ENCODE measurements at places on chromosomes 5 and 9.
A peak's percentile ranks its signal among the peaks of the same experiment; 100 is the strongest.

- no peak for DNase-seq
Observed at GRCh38 chr5:76709762-76710161, 6.2 kb upstream of the F2R start.

DNA sequence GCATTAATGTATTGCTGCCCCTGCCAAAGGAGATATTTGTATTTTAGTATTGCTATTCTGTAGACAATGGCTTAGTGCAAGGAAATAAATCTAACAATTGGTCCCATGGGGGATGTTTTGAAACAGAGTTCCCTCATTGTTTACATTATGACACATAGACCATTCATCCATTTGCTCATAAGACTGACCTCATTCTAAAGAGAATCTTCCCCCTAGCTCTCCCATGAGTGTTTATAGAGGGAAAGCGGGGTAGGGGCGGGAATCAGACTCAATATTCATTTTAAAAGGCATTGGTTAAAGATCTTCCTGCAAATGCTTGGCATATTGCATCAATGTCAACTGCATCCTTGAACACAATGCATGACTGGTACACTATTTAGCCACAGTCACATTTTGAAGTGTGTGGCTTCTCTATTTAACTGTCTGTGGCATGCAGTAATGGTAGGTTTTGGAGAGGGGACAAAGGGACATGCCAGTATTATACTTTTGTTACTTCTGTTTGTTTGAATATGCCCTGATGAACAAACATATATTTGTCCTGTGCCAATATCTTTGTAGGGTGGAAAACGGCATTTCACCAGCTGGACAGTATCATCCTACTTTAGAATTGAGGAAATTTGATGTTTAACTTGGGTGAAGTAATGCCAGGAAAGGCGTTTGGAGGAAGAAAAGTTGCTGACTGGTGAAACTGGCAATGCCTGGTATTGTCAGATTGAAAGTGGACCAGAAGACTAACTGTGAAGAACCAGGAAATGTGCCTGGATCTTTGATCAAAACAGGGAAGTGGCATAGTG, 84.1 kb upstream of the MEGF10 start:
- DNase-seq = no peak

DNA sequence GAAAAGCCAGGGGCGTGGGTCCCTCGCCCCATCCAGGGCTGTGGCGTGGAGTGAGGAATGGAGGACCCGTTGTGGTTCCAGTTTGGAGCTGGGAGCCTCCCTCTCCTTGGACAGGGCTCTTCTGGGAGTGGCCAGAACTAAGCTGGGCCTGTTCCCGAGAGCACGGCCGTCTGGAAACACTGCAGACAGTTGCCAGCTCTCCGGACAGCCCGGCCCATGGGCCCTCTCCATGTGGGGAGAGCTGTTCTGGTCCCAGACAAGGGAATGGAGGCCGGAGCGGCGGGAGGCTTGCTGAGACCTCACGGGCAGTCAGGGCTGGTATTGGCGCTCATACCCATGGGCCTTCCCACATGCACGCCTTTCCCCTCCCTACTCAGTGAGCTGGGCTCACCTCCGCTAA, 45.2 kb upstream of the FCN2 start:
- DNase-seq = no peak

DNA sequence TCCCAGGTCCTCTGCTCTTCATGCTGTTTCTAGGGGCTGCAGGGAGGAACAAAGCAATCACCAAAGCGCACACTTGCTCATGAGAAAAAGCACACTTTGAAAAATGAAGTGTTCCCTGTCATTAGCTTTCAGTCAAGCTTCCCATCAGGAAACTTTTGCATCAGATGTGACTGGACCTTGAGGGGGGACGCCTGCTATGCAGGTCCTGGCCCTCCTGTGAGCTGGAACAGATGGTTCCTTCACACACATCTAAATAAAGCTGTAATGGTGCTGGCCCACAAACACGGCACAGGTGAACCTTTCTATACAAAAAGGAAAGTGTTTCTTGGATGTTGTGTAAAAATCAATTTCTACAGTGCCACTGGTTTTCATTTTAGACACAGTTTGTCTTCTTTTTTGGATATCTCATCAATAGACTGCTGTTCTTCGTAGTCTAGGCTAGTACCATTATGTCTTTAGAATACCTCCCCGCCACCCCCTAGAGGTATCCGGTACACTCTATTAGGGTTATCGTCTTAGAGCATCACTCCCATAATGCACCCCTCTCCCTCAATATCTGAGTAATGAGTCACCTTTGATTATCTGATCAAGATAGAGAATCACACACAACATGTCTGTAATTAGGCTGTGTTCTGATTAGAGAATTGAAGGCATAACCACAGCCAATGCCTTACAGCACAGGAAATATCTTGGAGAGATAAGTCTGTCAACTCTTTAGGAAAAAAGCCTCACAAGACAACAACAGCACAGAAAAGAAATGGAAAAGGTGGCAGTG, 266.3 kb downstream of the TLR4 start:
- DNase-seq = no peak

DNA sequence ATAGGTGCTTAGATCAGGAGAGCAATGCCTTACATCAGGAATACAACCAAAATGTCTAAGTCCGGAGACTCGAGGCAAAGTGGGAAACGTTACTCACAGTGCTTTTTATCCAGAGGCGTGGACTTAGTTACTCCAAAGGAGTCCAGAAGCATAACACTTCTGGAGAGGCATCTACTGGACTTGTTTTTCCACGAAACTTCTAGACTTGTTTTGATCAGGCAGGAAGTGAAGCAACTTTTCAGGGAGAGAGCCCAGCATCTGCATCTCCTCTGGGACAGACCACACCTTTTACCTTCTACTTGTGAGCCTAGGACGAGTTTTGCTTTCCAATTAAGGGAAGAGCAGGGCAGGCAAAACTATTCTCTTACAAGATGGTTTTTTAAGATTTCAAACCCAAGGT, 1.2 kb upstream of the TJP2 start:
- DNase-seq = no peak

- peak; percentile 61 for DNase-seq
Observed at GRCh38 chr9:104927912-104928740, at the start of gene ABCA1. ABCA1 (minus strand) TSS chr9:104928155; CDS start chr9:104903679, 24,476 bp downstream.

DNA sequence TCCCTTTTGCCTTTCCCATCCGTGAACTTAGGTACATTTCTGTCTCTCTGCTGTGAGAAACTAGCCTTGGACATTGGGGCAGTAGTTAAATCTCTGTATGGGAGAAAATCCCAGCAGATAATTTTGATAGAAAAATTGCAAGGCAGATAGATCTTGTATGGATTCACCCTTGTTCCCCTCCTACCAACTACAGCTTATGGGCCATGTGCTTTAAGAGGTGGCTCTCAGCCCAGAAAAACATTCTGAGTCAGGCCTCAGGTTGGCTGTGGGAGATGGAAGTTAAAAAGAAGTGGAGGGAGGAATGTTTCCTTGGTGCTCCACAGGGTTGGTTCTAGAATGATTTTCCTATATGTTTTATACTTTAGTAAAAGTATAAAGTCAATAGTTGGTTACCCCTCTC, 1.4 kb upstream of the KDM3B start:
- DNase-seq = no peak

DNA sequence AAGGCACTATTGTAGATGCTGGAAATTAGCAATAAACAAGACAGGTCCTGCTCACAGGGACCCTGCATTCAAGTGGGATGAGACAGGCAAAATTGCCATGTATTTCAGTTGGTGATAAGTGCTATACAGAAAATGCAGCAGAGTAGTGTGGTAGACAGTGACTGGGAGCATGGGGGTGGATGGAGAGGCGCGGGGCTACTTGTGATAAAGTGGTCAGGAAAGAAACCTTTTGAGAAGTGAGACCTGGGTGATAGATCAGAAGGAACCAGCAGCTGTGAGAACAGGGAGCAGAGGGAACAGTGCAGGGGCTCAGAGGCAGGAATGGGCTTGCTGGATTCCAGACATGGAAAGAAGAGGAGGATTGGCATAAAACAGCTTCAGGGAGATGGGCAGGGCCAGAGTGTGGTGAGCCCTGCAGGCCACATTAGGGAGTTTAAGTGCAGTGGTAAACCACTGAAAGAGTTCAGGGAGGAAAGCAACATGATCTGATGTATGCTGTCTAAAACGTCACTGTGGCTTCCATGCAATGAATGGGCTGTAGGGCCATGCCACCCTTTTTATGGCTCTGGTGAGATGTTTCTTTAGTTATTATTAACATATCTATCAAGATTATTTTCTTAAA, 7.3 kb downstream of the CRHBP start:
- DNase-seq = peak; percentile 60

GRCh38 chr5:435961-436640, 6.9 kb upstream of the EXOC3 start:
- peak; percentile 22 for DNase-seq

DNA sequence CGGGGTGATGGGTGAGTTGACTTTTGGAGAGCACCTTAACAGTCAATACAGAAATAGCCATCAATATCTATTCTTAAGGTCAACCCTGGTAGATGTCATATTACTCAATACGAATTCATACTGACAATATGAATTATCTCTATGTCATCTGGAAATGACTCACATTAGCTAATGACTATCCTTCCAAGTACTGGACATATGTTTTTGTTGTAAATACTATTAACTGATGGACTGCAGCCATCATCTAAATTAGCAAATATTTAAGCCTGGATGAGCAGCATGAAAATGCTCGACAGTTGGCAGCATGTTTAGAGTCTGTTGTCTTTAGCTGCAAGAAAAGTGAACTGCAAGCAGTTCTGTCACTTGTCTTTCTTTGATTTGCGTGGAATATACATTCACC, 19.6 kb upstream of the ISOC1 start:
- DNase-seq = no peak

DNA sequence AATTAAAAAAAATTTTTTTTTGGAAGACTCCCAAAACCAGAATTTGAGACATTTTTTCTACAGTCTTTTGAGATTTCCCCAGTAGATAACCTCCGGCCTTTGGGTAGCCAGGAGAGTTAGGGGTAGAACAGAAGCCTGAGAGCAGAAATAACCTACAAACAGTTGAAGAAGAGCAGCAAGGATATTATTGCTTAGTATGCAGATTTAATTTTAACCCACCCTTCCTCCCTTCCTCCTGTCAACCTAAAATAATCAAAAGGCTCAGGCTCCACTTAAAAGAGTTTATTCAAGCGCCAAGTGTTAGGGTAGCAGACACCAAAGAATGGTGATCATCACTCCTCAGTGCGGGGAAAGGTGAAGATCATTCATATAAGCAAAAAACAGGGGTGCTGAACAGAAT, 17.4 kb upstream of the FAM120A start:
- DNase-seq = no peak

- DNase-seq = no peak
Observed at GRCh38 chr5:159971931-159972461, 36.9 kb upstream of the TTC1 start.

DNA sequence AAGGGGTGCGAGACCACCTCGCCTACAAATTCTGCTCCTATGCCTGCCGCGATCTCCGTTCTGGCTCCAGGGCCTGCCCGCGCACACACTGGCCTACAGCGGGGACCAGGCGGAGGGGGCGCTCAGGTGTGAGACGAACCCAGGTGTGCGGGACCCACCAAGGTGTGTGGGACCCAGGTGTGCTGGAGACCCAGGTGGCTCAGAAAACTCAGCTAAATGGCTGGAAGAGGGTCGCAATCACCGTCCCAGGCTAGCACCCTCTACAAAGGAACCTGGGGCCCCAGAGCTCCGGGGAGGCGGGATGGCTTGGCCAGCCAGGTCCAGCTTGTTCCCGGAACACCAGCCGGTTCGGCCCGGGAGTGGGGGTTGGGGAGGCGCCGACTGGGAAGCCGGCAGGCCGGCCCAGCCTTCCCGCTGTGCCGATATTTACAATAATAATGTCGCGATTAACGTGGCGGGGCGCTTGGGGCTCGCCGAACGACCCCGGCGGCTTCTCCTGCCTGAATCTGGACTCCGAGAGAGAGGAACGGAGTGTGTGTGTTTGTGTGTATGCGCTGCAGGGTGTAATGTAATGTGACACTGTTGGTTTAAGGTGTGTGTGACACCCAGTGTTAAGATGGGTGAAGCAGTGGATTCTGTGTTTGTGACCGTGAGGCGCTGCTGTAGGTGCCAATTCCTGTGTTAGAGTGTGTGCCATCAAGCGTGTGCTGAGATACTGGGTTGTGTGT, 1.4 kb downstream of the PCDH1 start:
- peak; percentile 12 for DNase-seq

GRCh38 chr5:93675460-93676450, 65.6 kb downstream of the POU5F2 start:
- no peak for DNase-seq

DNA sequence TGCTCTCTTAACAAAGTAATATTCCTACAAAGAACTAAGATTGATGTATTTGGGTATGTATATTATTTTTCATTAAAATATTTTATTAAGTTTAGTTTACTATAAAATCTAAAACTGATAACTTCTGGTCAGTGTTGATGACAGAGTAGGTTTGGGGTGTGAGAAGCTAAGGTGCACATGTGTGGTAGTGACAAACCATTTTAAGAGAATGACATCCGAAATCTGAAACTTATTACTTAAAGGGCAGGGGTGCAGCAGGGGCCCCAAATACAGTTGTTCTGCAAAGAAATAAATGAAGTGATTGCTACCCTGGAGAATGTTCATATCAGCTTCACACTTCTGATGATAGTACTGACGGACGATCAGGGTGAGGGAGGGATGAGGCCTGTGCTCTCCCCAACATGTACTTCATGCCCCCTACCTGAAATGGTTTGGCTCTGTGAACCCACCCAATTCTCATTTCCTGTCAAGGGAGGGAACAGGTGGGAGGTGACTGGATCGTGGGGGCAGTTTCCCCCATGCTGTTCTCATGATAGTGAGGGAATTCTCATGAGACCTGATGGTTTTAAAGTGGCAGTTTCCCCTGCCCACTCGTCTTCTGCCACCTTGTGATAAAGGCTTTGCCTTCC, 125.3 kb upstream of the RFX3 start:
- no peak for DNase-seq

GRCh38 chr9:88521308-88521707, 13.7 kb upstream of the NXNL2 start:
- DNase-seq = no peak

GRCh38 chr5:54630738-54631359, 113.3 kb downstream of the SNX18 start:
- DNase-seq = no peak

DNA sequence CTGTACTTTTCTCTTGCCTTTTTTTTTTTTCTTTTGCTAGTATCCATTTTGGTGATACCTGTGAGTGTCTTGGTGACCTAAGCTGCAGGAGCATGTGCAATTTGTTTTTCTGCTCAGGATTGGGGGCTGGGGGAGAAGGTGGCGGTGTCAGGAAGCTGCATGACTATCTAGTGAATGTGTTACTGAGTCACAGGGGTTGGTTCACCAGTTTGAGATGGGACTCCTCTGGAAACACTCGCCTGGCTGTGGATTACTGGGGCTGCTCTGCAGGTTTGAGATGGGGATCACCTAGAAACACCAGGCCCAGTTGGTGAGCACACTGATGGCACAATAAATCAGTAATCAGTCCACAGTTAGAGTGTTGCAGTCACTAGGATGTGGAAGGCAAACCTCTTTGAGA, 447.9 kb downstream of the SPATA31D1 start:
- no peak for DNase-seq
